ENCODE measurements at places on chromosomes 16 and 17. TPM values are rescaled to one million over a fixed set of nuclear protein-coding genes. Genes with fewer than 3 reads are reported as not detected.

Gene RBFOX1
- total RNA-seq, result 30.4 TPM

Gene KRT24
- total RNA-seq, result not detected

Gene PDIA2
- total RNA-seq, result 5.4 TPM

Gene RCVRN
- 0.24 TPM for total RNA-seq

Gene NAGS
- 1.7 TPM for total RNA-seq

Gene PYDC1
- total RNA-seq, result not detected

Gene NXN
- 17.5 TPM for total RNA-seq

Gene MT1A
- total RNA-seq, result not detected

Gene ZG16
- not detected for total RNA-seq

Gene OR1F1
- total RNA-seq, result not detected

Gene PDILT
- total RNA-seq, result not detected

DNA sequence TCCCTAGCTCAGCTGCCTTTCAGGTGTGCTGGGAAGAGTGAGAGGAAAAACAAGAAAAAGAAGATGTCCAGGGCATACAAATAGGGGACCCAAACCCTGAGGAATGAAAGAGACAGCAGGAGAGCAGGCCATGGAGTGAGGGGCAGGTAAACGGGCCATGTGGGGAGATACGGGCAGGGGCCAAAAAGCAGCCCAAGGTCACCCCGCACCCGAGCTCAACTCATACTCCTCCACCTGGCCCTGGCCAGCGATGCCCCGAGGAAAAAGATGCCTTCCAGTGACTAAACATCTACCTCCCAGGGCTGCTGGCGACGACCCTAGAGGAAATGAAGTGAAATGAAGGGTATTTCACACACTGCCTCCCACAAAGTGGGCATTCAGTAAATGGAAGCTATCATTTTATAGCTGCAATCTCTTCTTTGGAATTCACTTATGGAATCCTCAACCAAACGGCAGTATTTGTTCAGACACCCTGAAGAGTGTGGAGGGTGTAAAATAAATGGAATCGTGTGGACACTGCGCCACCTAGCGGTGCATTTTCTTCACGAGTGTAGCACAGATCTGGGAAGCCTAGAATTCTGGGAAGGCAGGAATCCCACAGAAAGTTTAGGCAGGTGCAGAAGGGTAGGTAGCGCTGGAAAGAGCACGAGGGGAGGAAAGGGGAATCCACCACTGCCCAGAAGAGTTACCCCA is 14.9 kb downstream of the ELAC2 start:
- peak; percentile 91 for DNase-seq

DNA sequence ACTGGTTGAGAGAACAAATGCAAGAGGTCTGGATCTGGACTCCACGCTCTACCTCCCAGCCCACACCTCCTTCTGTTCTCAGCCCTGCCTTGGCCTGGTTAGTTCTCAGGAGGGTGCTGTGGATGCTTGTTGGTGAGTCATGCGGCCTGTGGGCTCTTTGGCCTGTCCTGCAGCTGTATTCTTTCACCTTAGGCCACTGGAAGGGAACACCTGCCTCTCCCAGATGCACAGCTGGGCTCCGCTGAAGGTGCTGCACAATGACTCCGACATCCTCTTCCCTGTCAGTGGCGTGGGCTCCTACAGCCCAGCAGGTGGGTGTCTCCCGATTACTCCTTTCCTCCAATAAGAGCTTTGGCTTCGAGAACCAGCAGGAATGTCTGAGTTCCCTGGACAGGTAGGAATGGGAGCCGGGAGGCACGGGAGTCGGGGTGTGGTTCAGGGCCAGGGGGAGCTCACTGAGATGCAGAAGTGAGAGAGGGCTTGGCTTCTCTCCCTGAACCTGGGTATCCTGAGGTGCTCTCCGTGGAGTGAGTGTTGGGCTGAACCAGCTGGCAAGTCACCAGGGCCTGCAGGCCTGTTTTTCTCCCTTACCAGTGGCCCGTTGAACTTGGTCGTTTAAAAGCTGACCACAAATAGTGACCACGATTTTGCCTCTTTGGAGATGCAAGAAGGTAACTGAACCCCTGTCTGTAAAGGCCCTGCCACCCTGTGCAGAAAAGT is 85.0 kb downstream of the SNX29 start:
- no peak for DNase-seq

- no peak for DNase-seq
Observed at GRCh38 chr17:5592382-5592781, 8.1 kb upstream of the NLRP1 start.

DNA sequence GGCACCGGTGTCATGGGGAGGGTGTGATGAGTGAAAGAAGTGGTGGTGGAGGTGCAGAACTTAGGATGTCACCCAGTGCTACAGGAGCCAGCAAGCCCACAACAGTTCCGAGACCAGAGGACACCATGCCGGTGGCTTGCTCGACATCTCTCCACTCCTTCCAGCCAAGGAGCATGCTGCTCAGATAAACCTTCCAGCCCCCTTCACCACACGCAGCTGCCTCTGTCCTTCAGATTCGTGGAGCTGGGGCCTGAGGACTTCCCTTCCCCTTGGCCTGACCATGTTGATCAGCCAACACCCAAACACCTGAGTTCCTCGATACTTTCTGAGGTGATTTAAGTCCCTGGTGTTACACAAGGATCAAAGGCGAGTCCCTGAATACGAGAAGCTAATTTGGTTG is 188.8 kb upstream of the FOXF1 start:
- no peak for DNase-seq

GRCh38 chr17:8862213-8863056 is 5.0 kb downstream of the PIK3R6 start:
- DNase-seq, result no peak

DNA sequence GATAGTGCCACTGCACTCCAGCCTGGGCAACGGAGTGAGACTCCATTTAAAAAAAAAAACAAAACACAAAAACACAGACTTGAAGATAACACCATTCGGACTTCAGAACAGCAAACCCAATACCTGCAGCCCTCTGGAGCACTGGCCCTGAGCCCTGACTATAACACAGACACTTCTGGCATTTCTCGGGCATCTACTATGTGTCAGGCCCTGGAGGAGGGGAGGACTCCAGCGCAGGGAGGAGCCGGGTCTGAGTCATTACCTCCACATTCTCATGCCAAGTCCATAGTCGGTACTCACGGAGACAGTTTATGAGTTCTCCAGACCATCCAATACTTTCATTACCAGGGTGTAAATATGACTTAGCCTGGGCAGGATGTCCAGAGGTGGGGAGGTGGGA is 48.8 kb downstream of the PITPNM3 start:
- no peak for DNase-seq

DNA sequence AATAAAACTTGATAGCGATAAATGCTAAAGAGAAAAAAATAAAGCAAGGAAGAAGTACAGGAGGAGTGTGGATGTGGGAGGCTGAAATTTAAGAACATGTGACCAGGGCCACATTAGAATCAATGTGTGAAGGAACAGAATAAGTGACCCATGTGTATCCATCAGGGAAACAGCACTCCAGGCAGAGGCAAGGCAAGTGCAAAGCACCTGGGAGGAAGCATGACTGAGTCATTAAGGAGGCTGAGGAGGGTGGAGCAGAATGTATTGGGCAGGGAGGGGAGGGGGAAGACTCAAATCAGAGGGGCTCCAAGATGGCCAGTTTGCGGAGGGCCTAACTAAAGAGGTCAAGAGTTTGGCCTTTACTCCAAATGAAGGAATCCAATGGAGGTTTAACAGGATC is 8.0 kb downstream of the CDR2 start:
- no peak for DNase-seq

DNA sequence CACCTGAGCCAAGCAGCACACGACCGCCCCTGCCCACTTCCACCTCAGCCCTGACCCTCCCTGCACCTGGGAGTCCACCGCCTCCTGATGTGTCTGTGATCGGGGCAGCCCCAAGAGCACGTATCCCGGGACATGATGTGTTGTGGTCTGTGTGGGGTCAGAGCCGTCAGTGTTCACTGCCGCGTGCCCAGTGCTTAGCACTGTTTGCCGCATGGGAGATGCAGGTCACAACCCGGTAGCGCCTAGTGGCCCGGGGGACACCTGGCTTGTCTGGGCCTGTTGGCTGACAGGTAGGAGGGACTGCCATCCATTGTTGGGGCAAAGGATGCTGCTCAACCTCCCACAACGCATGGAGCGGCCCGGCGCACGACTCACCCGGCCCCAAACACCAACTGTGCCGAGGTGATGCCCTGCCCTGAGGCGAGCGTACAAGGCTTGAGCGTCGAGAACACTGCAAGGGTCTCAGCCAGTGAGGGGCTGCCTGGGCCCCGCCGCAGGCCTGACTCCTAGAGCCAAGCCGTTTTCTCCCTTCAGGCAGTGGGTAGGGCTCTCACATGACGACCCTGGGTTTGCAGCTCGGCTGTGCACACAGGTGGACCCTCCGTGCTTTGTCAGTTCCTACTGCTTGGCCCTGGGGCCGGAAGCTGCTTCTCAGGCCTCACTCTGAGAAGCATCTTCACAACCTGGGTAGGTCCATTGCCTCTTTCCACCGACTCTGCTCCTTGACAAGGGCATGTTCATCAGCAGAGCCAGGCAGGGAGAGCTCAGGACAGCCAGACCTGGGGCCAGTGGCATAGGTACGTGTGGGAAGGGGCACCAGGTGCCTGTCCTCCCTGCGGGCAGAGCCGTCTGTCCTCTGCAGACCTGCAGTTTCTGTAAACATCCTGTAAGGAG is 5.9 kb upstream of the C16orf95 start:
- DNase-seq, result no peak

- DNase-seq, result no peak
Observed at GRCh38 chr17:75810216-75810615, 25.6 kb downstream of the UNK start.

DNA sequence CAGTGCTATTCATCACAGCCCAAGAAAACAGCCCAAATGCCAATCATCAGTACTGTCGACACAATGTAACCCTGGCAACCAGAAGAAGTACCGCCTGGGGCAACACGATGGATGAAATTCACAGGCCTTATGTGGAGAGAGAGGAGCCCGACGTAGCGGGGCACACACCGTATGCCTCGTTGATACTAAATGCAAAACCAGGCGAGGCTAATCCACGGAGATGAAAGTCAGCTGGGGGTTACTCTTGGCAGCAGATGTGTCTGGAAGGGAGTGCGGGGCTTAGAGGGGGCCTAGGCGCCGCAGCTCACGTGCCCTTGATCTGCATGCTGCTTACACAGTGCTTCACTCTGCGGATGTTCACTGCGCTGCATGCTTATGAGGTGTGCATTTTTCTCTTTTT is 29.8 kb downstream of the ITGAE start:
- DNase-seq, result no peak

DNA sequence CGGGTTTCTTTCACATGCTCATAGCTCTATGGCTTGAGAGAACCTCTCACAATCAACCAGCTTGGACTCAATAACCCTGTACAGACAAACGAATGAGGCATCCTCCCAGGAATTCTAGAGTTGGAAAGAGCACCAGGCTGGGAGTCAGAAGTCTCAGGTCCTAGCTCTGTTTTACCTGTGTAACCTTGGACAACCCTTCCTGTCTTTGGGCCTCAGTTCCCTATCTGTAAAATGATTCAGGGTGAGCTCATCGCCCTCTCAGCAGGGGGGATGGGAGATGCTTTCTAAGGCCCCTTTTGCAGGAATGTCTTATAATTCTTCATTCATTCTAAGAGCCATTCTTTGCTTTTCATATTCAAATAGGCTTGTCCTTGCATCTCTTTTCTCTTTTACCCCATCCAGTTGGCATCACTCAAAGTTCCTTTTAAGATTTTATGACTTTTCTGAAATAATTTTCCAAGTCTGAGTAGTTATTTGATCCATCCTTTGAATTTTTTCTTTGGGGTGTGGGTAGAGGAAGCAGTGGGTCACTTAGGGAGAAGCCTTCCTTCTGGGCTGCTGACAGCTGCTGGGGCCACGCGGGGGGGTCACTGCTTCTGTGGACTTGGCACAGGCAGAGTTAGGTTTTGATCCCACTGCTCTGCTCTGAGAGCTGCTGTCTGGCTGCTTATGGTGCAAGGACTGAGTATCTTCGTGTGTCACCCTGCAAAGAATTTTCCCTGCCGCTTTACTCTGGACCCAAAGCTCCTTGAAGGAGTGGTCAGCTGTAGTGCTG is 102.7 kb downstream of the UTP18 start:
- DNase-seq, result no peak

GRCh38 chr16:81770008-81770407 is 9.1 kb upstream of the PLCG2 start:
- no peak for DNase-seq

DNA sequence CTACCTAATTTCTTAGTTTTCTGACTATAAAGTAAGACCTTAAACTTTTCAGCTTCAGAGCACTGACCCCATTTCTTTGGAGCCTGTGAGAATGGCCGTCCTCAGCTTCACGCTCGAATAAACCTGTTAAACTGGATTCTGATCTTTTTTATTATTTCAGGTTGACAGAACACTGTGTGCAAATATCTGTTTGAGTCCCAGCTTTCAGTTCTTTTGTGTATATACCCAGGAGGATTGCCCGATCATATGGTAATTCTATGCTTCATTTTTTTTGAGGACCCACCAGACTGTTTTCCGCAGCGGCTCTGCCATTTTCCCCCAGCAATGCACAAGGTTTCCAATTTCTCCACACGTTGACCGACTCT is 19.8 kb upstream of the KCNH6 start:
- DNase-seq, result no peak

DNA sequence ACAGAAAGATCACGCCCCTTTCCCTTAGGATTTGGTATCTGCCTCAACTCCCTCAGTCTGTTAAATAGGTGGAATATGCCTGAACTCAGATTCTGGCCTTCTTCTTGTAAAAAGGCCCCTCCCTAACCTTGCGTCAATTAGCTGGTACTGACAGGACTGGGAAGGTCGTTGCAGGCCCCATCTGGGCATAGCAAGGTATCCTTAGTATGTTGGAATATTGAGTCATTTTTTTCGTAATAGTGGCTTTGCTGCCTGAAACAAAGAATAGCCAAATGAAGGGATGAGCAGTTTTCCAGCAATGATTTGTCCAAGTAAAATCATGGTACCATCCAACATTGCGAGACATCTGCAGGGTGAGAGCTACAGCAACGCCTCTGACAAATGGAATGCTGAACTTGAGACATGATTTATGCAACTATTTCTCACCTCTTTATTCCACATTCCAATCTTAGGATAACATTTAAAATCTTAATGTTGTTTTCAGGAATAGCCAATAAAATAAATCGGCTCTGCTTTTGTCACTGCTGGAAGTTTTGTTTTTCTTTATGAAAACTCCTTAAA is 39.3 kb upstream of the BRD7 start:
- peak; percentile 9 for DNase-seq

- DNase-seq, result no peak
Observed at GRCh38 chr17:59826706-59827453, 65.9 kb downstream of the TUBD1 start.

- no peak for DNase-seq
Observed at GRCh38 chr17:67183531-67183930, 61.5 kb downstream of the HELZ start.

- no peak for DNase-seq
Observed at GRCh38 chr17:46097497-46097896, 95.7 kb downstream of the KANSL1 start.
